ENCODE measurements at places on chromosomes 2 and 18. TPM values are rescaled to one million over a fixed set of nuclear protein-coding genes. Genes with fewer than 3 reads are reported as not detected.

The C2orf66 gene
- total RNA-seq = not detected

The KCTD18 gene
- total RNA-seq = 6.2 TPM

The ABCB11 gene
- total RNA-seq = 36.6 TPM

The UCN gene
- 4.3 TPM for total RNA-seq

The NXPH2 gene
- total RNA-seq = not detected

The SANBR gene
- 2.0 TPM for total RNA-seq

The NEU2 gene
- total RNA-seq = not detected

The IL1RL1 gene
- 3.7 TPM for total RNA-seq

GRCh38 chr2:43455731-43456642 is 139.9 kb downstream of the THADA start:
- DNase-seq = no peak

- DNase-seq = no peak
Observed at GRCh38 chr2:203733684-203734083, 27.2 kb downstream of the CD28 start.

DNA sequence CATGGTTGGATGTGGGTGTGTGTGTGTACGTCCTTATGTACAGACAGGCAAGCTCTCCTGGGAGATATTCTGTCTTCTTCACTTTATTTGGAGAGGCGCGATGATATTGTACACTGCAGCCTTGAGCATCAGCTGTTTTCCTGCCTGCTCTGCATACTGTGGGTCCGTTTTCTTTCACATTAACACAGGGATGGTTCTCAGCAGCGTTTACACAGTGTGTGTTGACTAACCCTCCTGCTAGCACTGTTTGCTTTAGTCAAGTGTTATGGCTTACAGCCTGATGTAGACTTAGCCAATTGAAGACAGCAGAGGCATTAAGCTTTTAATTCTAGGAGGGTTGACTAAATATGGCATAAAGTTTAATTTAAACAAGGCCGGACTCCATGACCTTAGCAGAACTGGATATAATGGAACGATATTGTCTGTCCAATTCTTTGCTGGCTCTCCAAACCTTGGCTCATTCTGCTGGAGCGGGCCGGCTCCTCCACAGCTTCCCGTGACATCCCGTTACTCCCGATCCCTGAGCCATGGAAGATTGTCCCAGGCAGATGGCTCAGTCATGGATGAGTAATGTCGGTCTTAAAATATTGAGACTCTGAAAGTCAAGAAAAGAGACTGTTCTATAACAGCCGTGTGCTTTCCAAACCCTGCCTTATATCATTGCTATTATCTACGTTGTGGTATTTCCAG is 134.7 kb downstream of the TPGS2 start:
- DNase-seq = no peak

DNA sequence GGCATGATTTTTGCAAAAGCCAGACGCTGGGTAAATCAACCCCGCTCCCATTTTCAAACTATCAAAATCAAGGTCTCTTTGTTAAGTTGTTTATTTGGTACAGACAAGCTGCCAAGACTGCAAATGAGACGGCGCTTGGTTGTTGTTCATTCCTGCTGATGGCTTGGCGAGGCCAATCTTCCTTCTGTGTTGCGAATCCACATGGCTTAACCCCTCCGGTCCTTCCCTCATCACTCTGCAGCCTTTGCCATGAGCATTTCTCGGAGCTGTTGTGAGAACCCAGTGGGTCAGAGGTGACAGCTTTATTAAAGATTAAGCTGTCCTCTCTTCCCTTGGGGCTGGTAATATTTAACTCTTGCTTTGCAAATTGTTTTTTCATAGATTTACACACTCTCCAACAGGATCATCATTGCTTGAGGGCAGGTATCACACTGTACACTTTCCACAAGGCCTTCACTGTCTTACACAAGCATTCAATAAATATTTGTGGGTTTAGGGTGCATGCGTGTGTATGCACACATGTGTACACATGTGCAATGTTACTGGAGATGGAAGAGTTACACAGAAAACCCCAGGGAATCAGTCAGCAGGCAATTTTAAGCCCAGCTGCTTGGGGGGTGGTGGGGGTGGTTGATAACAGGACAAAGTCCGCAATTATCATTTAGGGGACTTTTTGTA is 27.8 kb upstream of the KCNF1 start:
- no peak for DNase-seq

- DNase-seq = no peak
Observed at GRCh38 chr2:25363733-25364132, 22.0 kb upstream of the DNMT3A start.

GRCh38 chr2:109141006-109141600 is 12.1 kb downstream of the SH3RF3 start:
- DNase-seq = no peak

DNA sequence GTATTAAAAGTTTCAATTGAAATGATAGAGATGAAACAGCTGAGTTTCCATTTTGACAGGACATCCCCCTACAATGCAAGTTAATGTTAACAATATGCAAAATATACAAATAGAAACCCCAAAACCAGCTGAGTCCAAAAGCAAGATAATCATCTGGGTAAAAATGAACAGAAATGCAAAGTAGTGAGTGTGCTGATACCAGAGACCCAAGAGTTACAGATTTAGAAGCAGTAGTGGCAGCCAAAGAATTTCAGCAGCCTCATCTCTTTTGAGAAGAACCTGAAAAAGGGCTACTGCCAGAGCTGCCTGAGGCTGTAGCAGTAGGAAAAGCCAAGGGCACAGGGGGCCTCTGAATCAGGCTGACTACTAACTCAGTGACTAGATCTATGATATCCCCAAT is 82.6 kb downstream of the THADA start:
- DNase-seq = no peak

DNA sequence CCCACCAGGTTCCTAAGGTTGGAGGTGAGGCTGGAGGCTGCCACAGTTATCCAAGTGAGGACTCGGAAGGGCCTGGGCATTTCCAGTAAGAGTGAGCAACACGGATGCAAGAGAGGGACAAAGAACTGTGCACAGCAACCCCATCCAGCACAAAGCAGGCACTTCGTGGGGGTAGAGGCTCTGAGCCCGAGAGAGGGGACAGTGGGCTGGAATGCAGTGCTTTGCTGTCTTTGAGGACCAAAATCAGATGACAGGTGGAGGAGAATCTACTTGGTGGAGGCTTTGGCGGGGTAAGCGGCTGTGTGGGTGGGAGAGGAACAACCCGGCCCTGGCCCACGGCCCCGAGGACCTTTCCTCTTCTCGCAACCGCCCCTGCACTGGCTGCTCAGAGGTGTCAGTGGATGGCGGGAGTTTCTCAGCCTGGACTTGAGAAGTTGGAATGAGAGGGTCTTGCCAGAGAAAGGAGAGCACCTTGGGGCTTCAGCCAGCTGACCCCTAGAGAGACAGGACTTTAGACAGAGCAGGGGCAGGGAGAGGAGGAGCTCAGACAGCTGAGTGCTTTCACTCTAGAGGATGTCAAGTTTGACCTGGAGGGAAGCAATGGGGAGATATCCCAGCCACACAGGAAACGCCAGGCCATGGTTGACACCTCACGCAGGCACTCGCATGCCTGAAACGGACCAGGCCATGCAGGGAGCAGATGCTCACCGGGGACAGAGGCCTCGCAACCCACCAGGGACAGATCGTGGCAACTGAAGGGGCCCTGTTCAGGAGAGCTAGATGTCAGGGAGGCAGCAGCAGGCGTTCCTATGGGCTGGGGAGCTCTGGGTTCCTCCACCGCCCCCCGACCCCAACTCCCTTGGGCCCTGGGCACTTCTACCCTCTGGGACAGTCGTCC is 11.6 kb downstream of the RAMP1 start:
- DNase-seq = no peak

DNA sequence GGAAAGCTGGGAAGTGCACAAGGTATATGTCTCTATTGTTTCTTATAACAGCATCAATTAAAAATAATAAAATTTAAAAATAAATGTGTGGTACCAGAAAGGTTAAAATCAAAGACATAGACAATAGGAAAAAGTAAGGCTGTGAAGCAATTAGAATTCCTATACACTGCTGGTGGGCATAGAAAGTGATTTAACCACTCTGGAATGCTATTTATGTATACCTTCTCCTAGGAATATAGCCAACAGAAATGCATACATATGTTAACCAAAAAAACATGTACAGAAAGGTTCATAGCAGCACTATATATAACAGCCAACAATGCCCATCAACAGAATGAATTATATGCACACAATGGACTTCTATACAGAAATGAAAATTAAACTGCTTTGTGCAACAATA is 43.0 kb downstream of the WDSUB1 start:
- DNase-seq = no peak

DNA sequence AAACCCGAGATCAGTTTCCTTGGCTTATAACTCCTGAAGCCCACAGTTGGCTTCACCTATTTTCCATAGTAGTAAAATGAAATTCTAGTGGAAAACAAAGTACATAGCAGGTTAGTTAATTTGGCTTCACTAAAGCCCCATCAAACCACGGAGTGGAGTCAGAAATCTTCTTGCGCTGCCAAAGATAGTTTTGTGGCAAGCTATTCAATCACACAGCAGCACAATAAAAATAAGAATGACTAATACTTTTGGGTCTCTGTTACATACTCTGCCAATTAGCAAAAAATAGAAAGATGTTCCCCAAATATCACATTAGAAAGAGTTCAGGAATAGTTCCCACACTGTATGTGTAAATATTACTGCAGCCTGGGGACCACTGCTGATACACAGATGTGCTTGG is 175.2 kb upstream of the NOL4 start:
- no peak for DNase-seq

DNA sequence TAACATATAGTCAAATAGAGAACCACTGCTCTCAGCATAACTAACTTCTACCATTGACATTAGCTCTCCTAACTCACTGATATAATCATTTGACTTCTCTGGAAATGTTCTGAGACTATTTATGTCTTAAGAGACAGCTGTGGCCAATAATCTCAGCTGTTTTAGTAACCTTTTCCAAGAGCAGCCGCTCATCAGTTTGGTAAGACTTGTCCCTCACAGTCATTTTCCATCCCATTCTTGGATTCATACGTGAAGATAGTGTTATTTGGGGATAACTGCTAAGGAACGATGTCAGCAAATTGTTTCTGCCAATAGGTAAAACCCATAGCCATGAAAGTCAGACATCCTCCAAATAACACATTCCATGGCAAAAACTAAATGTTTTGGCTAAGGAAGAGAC is 127.8 kb downstream of the LNPK start:
- no peak for DNase-seq

DNA sequence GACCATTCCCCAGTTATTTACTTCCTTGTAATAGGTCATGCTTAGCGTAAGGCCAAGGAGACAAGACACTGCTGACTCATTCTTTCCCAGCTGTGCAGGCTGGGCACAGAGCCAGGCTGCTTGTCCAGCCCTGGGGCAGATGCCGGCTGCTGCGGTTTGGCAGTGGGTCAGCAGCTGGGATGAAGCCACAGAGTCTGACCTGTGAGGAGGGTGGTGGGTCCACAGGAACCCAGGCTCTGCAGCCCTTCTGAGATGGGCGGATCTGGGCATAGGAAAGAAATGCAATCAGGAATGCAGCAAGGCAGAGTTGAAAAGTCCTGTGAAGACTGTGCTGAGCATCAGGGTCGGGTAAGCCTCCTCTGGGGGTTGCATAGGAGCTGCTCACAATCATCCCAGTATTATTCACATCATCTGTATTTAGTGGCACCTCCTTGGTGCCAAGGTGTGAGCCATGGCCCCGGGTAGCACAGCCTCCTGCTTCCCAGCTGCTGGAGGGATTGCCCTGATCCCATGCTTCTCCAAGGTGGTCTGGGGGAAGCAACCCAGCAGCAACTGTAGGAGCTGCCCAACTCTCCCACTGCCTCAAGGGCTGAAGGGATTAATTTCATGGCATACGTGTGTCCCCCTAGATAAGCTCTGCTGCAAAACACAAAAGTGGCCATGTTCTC is 139.0 kb downstream of the DDX1 start:
- peak; percentile 94 for DNase-seq

DNA sequence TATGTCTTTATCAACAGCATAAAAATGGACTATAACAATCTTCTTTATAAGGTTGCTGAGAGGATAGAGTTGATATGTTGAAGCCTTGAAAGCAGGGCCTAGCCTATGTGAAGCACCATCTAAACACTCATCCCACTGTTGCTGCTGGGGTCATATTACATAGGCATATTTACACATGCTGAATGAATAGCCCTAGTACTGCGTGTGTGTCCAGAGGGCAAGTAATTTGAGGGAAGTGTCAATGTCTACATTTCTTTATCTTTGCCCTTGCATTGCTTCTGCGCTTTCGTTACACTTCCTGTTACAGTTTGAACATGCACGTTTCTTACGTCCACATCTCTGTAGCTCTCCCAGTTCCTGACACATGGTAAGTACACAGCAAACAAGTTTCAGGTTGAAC is 280.3 kb upstream of the ATP5MC3 start:
- DNase-seq = no peak

- DNase-seq = no peak
Observed at GRCh38 chr2:39401319-39401718, 35.8 kb downstream of the MAP4K3 start.

GRCh38 chr2:124333784-124334183 is 308.7 kb downstream of the CNTNAP5 start:
- no peak for DNase-seq

DNA sequence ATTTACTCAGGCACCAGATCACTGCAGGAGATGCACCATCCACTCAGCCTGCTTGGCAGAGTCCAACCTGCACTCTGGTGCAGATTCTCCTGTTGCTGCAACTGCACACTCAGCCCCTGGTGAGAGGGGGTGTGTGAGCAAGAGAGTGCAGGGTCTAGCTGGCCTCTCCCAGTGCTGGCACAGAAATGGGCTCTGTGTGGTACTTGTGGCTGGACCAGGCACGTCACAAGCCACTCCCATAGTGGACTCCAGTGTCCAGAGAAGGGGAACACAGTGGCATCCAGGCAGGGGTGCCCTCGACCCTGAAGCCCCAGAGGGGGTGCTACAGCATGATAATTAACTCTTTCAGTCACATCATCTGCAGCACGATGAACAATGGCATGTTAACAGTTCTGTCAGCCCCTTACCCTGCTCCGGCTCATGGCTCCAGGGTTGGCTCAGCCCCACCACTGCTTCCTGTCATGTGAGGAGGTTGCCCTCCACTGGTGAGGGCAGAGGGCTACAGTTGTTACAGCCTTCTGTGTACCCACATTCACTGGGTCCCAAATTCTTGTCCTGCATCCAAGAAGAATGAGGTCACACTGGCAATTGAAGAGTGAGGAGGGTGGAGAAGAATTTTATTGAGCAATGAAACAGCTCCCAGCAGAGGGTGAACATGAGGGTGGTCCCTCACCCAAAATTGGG is 135.7 kb downstream of the EVA1A start:
- no peak for DNase-seq

GRCh38 chr2:207312006-207312356 is 146.2 kb upstream of the KLF7 start:
- DNase-seq = no peak

GRCh38 chr2:98181346-98181745 is 94.4 kb downstream of the VWA3B start:
- no peak for DNase-seq

DNA sequence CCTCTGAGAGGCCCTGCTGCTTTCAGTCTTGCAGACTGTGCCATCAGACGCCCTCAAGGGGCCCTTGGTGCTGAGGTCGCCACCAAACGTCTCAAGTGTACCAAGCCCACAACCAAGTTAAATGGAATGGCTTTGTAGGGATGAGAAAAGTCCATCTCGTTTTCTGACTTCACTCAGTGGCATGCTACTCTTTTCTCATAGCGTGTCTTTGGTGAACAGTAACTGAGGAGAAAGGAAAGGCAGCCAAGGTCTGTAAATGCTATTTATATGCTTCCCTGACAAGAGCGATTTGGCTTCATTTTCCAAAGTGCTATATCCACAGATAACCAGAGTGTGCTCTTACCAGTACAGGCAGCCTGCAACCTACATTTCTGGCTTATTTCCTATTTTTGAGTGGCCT is 123.0 kb downstream of the MTX2 start:
- no peak for DNase-seq

Measured in right lobe of liver (tissue), 6 donors.